ENCODE measurements at places on chromosomes 16 and 17.

- DNase-seq: no peak
Observed at GRCh38 chr17:66647391-66647983, 187.4 kb upstream of the CACNG5 start.

DNA sequence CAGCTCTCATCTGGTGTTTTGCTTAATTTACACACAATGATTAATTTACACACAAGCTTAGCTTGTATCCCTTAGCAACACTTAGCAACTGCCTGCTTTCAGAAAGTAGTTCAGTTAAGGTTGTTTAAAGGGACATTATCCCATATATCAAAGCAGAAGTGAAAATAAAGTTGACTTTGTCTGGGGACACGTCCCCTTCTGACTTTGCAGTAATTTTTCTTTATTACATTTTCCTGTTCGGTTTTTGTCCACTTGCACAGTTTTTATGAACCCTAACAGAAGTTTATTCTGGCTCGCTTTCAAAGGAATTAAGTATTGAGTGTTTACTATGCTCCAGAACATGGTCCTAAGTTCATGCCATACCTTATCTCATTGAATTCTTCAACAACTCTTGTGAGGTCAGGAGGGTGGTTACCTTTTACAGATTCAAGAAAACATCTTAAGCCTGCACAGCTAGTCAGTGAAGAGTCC, 41.5 kb downstream of the ARHGAP44 start:
- no peak for DNase-seq

- no peak for DNase-seq
Observed at GRCh38 chr17:65727246-65727645, 165.8 kb upstream of the AXIN2 start.

GRCh38 chr17:75473246-75473645, 16.8 kb downstream of the TMEM94 start:
- no peak for DNase-seq

DNA sequence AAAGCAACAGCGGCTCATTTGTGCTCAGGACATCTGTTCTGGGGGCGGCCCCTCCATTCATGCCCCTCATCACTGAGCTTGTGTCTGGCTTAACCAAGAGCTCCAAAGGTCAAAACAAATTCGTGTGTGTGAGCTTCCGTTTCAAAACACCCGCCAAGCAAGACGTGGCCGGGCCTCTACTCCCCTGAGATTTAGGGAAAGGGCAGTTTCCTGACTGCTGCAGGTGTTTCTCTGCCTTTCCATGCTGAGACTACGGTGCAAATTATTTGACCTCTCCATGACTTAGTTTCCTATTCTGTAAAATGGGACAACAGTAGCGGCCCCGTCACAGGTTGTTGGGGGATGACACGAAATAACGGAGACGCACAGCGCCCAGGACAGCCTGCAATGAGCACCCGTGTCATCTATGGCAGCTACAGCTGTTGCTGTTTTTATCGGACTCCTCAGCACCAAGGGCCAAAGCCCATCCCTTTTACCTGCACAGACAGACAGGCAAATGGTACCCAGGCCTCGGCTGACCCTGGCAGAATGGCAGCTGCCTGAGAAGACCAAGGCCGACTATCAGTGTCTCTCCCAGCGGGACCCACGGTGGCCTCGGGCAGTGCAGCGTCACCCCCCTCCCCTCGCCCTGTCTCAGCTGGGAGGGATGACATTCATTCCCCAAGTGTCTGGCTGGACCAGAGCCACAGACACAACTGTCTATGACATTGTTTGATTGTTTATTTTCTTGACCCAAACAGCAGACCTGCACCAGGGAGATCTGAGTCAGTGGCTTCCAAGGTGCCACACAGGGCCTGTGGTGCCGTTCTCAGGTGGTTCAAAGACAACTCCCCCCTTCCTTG, 50.7 kb upstream of the DOC2B start:
- no peak for DNase-seq

- DNase-seq: no peak
Observed at GRCh38 chr16:50365791-50366575, 2.8 kb downstream of the BRD7 start.

All from NCI-H1930 (cell line).